ENCODE measurements at places on chromosomes 12 and 14. TPM values are rescaled to one million over a fixed set of nuclear protein-coding genes. Genes with fewer than 3 reads are reported as not detected.
A peak's percentile ranks its signal among the peaks of the same experiment; 100 is the strongest.

DNA sequence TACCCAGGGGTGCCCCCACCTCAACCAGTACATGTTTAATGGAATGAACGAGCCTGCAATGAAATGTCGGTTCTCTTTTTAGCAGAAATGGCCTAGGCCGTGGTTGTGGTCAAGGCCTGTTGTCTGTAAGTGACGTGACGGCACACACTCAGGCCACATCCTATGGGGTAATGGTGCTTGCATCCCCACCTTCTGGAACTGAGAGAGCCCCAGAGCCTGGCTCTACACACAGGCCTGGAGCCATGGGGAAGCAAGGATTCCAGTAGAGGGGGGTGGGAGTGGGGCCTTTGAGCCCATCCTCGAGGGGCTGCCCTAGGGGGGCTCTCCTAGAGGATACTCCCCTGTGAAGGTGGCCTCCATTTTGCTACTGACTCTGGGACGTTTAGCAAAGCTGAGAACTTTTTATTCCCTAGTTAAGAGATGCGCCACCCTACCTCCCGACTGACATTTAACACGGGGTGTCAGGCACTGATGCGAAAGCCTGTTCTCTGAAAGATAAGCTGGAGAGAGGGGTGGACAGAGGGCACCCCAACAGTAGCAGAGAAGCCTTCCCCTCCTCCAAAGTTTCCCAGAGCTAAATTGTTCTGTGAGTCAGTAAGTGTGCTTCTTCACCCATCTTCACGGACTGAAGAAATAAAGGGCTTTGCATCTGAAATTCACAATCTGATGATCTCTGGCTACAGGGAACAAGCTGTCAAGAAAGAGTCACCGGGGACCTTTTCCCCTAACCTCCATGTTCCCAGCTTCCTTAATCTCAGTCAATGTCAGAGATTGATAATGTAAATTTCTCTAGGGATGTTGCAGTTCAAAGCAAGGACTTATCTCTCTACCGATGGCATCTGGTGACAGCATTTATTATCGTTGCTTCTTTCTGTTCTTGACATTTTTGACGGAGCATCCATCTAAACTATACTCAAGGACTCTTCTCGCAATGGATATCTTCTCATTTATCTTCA, 6.8 kb downstream of the RIN3 start:
- no peak for DNase-seq

- DNase-seq, result no peak
Observed at GRCh38 chr12:39671898-39672875, 52.6 kb upstream of the ABCD2 start.

DNA sequence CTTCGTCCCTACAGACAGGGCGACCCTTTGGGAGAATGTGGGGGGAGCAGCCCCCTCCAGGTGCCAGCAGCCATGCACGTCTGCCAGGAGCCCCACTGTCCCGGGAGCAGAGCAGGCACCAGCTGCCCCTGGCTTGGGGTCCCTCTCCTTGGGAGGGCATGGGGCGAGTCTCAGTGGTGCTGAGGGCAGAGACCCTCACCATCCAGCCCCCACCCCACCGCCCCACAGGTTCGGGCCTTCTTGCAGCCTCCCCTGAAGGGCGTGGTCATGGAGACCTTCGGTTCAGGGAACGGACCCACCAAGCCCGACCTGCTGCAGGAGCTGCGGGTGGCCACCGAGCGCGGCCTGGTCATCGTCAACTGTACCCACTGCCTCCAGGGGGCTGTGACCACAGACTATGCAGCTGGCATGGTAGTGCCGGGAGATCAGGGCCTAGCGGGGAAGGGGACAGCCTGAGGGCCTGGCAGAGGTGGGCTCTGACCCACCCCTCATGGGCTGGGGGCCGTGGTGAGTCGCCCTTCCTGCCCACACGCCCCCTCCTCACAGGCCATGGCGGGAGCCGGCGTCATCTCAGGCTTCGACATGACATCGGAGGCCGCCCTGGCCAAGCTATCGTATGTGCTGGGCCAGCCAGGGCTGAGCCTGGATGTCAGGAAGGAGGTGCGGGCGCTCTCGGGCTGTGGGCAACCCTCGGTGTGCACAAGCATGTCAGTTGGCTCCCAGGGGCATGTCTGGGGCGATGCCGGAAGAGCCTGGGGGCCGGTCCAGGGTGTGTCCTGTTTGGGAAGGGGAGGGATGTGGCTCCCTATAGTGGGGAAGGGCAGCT, 18.8 kb downstream of the ASPG start:
- DNase-seq, result no peak

- peak; percentile 76 for DNase-seq
Observed at GRCh38 chr14:95098984-95099599, 58.2 kb downstream of the DICER1 start.

- DNase-seq, result no peak
Observed at GRCh38 chr12:109664402-109664801, 49.2 kb upstream of the FAM222A start.

DNA sequence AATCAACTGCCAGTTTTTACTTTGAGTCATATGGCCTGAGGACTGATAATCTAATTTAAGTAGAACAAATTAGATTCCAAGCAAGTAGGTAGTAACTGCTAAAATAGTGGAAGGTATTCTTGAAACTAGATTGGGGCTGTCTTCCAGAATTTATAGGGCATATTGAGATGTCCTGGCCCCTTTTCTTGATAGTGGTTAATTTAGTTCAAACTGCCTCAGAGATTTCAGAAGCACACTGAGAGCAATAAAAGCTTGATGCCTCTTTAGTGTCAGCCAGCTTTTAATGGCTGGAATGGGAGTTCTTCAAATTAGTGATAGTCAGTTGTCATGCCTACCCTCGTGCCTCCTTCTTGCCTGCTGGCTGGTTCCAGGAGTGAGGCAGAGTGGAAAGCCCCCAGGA, 120.5 kb downstream of the AKAP6 start:
- DNase-seq, result no peak

- no peak for DNase-seq
Observed at GRCh38 chr12:40727774-40728483, 35.7 kb downstream of the CNTN1 start.

GRCh38 chr12:14169281-14169680, 187.9 kb upstream of the GRIN2B start:
- no peak for DNase-seq

DNA sequence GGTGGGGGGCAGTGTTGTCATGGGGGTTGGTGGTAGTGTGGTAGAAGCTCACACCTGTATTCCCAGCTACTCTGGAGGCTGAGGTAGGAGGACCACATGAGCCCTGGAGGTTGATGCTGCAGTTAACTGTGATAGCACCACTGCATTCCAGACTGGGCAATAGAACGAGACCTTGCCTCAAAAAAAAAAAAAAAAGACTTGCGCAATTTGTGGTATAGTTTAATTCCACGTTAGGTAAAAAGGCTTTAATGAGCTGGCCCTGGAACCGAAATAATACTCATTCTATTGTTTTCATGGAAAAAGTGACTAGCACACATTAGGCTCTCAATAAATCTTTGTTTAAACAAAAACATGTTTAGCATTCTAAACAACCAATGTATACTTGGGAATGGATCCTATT, 25.4 kb upstream of the NAP1L1 start:
- peak; percentile 13 for DNase-seq

DNA sequence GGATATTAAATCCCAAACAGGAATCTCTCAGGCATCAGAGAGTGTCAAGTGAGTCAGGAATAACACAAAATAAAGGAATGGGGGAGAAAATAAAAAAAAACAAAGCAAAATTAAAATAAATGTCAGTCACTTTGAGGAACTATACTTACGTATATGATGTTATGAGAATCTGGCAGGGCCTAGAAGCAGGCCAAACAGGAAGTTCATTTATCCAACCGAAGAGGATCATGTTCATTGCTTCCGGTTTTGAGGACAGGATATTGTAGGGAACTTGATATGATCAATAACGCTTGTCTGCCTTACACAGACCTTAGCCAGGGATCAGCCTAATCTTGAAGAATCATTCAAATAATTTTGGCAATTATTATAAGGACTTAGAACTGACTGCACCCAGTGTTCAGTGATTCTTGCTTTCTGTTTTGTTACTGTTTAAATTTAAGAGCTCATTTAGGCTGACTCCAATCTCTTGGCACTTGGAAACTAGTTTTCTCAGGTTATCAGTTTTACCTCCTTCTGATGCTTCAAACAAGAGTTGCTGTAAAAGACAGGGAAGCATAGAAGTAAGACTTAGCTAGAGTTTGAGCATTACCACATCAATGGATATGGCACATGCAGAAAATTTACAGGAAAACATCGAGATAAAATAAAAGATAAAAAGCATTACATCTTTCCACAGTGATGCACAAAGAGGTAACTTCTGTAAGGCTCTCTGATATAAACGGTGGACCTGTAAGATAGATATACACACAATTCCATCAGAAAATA, 53.4 kb downstream of the ZFC3H1 start:
- DNase-seq, result no peak

- no peak for DNase-seq
Observed at GRCh38 chr14:60735416-60735815, 855 bp downstream of the MNAT1 start.

DNA sequence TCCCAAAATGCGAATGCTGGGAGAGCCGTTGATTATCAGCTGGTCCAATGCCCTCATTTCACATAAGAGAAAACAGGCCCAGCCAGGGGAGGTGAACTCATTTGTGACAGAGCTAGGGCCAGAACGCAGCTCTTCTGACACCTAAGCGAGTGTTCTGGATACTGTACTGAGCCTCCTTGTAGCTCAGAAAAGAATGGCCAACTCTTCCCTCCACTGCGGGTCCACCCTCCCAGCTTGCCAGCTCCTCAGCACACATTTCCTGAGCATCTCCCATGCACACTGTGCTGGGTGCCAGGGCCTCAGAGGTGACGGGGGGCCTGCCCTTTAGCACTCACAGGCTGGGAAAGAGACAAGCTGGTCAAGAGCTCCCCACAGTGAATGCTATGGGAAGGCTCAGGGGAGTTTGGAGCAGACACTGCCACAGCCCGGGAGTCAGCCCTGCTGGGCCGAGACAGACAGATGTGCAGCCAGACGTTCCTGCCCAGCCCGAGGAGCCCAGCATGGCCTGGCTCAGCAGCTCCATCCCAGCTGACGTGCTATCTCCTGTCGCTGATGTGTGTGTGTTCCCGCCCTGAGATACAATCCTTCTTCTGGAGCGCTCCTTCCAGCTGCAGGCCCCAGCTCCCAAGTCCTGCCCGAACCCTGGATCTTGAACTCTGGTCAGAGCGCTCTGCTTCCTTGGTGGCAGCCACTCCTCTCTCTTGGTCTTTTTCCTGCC, 3.5 kb downstream of the CMTM5 start:
- no peak for DNase-seq

GRCh38 chr14:58258156-58258555, 13.5 kb downstream of the PSMA3 start:
- no peak for DNase-seq

- DNase-seq, result peak; percentile 26
Observed at GRCh38 chr12:54142114-54142475, 46.7 kb downstream of the SMUG1 start.

DNA sequence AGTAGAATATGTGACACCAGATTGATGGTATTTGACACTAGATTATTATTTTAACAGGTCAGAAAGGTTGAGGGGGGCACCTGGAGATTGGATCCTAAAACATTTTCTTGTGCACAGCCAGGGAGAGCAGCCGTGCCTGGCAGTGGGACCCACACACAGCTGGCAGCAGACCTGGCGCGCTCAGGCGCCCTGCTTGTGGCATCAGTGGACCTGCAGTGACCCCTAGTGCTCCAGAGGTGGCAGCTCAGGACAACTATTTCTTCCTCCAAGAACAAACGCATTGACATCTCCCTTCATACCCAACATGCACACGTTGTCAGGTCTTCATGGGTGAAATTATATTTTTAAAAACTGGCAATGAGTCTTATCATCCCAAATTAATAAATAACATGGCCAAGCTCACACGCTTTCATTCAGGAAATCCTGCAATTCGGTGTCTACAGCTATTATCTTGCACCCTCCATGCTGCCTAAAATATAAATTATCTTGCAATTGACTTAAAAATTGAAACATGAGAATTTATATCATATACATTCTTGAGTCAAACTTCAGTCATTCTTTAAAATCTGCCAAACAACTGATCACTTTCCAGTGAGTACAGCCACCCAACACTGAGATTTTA, 7.7 kb upstream of the TMEM132D start:
- peak; percentile 76 for DNase-seq

- DNase-seq, result no peak
Observed at GRCh38 chr12:90216020-90216552, 507.4 kb upstream of the ATP2B1 start.

- DNase-seq, result no peak
Observed at GRCh38 chr12:97559267-97559666, 96.7 kb downstream of the RMST start.

DNA sequence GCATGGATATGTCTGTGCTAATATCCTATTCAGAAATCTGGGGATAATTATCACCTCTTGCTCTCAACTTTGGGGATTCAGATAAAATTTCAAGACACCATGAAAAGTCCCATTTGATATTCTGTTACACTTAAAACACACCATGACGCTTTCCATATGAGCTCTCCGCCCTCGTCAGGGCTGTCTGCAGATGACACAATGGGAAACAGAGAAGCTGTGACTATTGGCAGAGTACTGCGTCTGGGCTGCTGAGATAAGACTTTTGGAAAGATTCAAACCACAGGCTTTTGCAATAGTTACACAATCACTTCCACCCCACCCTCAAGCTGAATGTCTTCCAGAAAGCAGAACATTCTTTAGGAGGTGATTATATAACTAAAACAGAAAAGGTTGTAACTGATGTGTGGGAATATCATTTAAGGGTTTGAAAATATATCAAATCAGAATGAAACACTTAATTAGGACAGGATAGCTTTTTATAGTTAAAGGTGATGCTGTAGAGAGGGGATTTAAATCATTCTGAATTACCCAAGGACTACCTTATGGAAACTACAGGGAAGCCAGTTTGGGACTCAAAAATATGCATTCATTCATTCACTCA, 75.3 kb upstream of the TMPO start:
- DNase-seq, result no peak

DNA sequence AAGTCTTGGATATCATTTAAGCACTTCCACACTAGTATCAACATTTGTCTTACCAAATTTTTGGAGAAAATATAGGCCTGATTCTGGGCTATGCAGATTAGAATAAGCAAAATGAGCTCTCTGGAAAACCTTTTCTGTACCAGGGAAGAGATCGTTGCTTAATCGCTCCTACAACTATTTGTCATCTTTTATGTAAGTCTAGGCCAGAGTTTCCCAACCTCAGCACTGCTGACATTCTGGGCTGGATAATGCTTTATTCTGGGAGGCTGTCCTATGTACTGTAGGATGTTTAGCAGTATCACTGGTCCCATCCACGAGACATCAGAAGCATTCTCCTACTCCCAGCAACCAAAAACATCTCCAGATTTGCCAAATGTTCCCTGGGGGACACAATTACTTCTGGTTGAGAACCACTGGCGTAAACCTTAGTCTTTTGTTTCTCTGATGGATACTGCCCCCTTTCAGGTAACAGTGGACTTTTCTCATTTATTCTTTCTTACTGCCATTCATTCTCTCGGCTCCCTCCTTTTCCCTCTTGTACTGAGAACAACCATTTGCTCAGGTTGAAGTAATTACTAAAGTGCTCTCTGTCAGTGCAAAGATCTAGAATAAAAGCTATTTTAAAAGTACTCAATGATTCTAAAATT, 316.9 kb upstream of the E2F7 start:
- peak; percentile 45 for DNase-seq

GRCh38 chr14:99513946-99514551, 32.8 kb downstream of the CCNK start:
- no peak for DNase-seq

The ABHD12B gene
- not detected for total RNA-seq

The KCNC2 gene
- not detected for total RNA-seq

The TOMM20L gene
- not detected for total RNA-seq

The CLEC4A gene
- 1.8 TPM for total RNA-seq

The TSPAN9 gene
- 153 TPM for total RNA-seq

The TMEM132C gene
- 1.8 TPM for total RNA-seq

The ZFYVE1 gene
- 16.6 TPM for total RNA-seq

The SYNJ2BP gene
- total RNA-seq, result 20.0 TPM

The ETFBKMT gene
- 1.9 TPM for total RNA-seq

Data from cardiac muscle cell (in vitro differentiated cells and primary cell).